Smooth muscle cell of the pulmonary artery (primary cell): ENCODE measurements at places on chromosomes 6 and 20. TPM values are rescaled to one million over a fixed set of nuclear protein-coding genes. Genes with fewer than 3 reads are reported as not detected.

HMGA1 gene
- total RNA-seq, result 101 and 171 TPM in 2 replicates

HLA-DRA gene
- total RNA-seq, result 0.07 and 5.2 TPM in 2 replicates

MYBL2 gene
- 1.3 and 2.4 TPM in 2 replicates for total RNA-seq

OR2H1 gene
- total RNA-seq, result not detected in 2 replicates

ADAM33 gene
- 11.3 and 15.3 TPM in 2 replicates for total RNA-seq
